ENCODE measurements at places on chromosomes 6 and 20. TPM values are rescaled to one million over a fixed set of nuclear protein-coding genes. Genes with fewer than 3 reads are reported as not detected.
A peak's percentile ranks its signal among the peaks of the same experiment; 100 is the strongest.

- no peak for DNase-seq
These were observed 5.5 kb upstream of the DSN1 start for GRCh38 chr20:36778831-36779655.

- peak; percentile 41 for DNase-seq
These were observed 89.3 kb downstream of the MRPL14 start for GRCh38 chr6:44037847-44038542.

The BMP2 gene
- total RNA-seq, result not detected

GRCh38 chr6:54689620-54690019 is 157.0 kb upstream of the FAM83B start:
- DNase-seq, result no peak

DNA sequence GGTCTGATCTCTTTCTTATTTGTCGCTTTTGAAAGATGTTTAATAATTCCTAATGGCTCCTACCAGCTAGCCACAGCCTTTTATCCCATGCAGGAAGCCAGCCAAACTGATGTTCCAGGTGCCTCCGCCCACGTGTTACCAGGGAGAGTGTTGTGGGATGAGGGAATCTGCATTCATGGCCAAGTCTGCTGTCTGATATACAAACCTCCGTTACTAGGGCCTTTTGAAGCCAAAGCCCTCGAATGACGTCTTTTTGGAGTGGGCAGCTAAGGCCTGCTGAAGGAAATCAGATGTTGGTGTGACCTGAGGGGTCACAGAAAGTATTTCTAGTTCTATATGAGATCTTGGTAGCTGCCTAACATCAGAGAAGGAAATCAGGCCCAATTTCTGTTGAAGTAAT is 21.3 kb downstream of the STK35 start:
- DNase-seq, result no peak

Data from CD8-positive, alpha-beta memory T cell (primary cell).